ENCODE measurements at places on chromosomes 16 and 17. TPM values are rescaled to one million over a fixed set of nuclear protein-coding genes. Genes with fewer than 3 reads are reported as not detected.

Gene TEKT1
- total RNA-seq, result not detected

Gene EFNB3
- 0.13 TPM for total RNA-seq

Gene SLC47A2
- total RNA-seq, result not detected

Gene RNF135
- total RNA-seq, result 13.8 TPM

Gene RAB37
- 0.44 TPM for total RNA-seq

Gene ASGR1
- total RNA-seq, result 4.1 TPM

Gene CMC2
- 105 TPM for total RNA-seq

Gene TP53TG3B
- not detected for total RNA-seq

Gene CORO6
- 0.60 TPM for total RNA-seq

Gene NACA2
- total RNA-seq, result not detected

Gene INCA1
- total RNA-seq, result not detected

Gene SPATA22
- total RNA-seq, result not detected

Gene SYCE1L
- total RNA-seq, result 5.5 TPM

Gene MRM1
- 7.3 TPM for total RNA-seq

Gene KRT222
- not detected for total RNA-seq

Gene KRTAP9-2
- total RNA-seq, result not detected

Gene PNMT
- total RNA-seq, result 0.20 TPM

Gene PRR35
- not detected for total RNA-seq

Gene TBC1D3G
- 0.89 TPM for total RNA-seq

Gene PYDC1
- not detected for total RNA-seq

Gene CDK10
- 45.4 TPM for total RNA-seq

Gene CD300LG
- not detected for total RNA-seq

Gene FBXL16
- not detected for total RNA-seq

Gene ELMO3
- total RNA-seq, result 0.60 TPM

Gene CEMP1
- total RNA-seq, result not detected

Gene ATP2A1
- not detected for total RNA-seq

Gene CASKIN1
- not detected for total RNA-seq

Gene NUP93
- 90.3 TPM for total RNA-seq

Gene C17orf67
- total RNA-seq, result 3.3 TPM

Gene KRTAP2-3
- not detected for total RNA-seq
